ENCODE measurements at places on chromosomes 2 and 18.

GRCh38 chr2:214801068-214801467 lies 8.4 kb downstream of the BARD1 start:
- DNase-seq: no peak

- DNase-seq: no peak
Observed at GRCh38 chr2:40200366-40200915, 251.4 kb downstream of the SLC8A1 start.

DNA sequence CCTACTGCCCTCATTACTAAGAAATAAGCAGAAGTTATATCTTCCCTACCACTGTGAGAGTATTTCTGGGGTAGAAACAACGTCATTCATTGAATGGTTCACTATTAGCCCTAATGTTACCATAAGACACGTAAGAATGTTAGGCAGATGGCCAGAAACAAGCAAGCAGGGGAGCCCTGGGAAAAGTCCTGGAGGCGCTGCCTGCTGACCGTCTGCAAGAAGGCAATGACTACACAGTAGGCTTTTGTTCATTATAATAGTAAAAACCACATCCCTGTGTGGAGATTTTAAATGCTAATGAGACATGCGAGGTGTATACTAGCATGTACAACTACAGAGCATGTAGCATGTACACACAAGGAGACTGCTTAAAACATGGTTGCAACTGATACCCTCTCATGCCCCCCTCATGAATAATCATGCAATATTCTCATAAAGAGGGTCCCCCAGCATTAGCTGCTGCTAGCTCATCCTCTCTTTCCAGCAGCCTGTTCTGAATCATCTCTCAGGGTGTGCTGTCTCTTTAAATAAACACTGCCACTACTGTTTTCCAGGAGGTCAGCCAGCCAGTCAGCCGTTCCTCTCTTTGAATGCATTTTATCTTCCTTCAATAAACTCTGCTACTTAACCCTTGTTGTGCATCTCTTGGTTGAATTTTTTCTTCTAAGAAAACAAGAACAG lies 23.6 kb downstream of the SUCLG1 start:
- no peak for DNase-seq

DNA sequence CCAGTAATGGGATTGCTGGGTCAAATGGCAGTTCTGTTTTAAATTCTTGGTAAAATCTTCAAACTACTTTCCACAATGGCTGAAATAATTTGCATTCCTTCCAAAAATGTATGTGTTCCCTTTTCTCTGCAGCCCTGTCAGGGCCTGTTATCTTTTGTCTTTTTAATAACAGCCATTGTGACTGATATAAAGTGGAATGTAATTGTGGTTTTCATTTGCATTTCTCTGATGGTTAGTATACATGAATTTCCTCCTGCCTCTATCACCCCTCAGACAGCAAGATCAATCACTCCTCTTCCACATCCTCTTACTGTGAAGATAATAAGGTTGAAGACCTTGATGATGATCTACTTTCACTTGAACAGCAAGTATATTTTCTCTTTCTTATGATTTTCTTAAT lies 304.8 kb upstream of the FSIP2 start:
- DNase-seq: no peak

- no peak for DNase-seq
Observed at GRCh38 chr2:140808211-140808610, 1322.6 kb downstream of the LRP1B start.

DNA sequence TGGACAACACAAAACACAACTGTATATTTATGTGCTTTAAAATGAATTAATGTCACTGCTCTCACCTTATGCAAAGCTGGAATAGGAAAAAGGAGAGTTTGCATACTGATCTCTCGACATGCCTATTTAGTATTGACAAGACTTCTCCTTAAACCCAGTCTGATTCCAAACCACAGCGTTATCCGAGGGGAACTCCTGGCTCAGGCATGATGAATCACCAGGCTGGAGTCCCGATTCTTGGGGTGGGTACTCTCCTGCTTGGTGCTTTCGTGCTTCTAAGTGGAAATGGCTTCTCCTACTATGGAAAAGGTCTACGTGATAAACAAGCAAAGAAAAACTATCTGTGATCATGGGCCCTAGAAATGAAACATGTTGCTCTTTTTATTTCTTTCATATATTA lies 88.9 kb upstream of the SLC35G4 start:
- no peak for DNase-seq

GRCh38 chr2:235963853-235964577 lies 204.2 kb downstream of the GBX2 start:
- peak; percentile 62 for DNase-seq

DNA sequence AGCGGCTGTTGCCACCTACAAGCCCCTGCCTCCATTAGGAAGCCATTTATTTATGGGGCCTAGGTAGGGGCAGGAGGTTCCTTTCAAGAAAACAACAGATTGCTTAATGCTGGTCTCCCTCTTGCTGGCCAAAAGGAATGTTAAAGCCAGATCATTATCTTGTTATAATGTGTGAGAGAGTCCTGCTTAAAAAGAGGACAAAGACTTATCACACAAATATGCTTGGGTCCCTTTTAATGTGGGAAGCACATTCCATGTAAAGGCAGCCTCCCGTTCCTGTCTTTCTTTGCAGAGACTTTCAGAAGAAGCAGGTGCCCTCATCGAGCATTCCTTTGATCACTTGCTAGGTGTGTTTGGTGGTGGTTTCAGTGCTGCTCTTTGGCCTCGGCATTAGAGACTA lies 76.4 kb downstream of the AGAP1 start:
- no peak for DNase-seq

DNA sequence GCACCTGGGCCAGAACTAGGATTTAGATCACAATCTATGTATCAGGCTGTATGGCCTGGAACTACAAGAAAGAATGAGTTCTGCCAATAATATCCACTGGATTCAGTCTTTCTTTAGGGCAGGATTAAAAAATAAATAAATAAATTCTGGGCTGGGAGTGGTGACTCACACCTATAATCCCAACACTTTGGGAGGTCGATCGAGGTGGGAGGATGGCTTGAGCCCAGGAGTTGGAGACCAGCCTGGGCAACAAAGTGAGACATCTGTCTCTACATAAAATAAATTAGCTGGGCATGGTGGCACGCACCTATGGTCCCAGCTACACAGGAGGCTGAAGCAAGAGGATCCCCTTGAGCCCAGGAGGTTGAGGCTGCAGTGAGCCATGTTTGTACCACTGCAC lies 8.1 kb downstream of the AMMECR1L start:
- DNase-seq: no peak

DNA sequence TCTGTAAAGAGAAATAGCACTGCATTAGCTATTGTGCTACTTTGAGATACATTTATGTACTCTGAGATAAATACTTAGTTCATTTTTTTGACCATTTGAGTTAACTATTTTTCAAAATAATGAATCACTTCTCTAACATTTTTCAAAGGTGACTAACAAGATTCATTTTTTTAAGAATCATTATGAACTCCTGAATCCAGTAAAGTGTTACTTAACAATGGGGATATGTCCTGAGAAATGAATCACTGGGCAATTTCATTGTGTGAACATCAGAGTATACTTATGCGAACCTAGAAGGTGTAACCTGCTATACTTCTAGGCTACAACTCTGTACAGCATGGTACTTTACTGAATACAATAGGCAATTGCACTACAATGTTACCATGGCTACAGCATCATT lies 355.8 kb downstream of the ARL6IP6 start:
- DNase-seq: no peak

GRCh38 chr2:235851828-235852525 lies 316.2 kb downstream of the GBX2 start:
- DNase-seq: peak; percentile 42

DNA sequence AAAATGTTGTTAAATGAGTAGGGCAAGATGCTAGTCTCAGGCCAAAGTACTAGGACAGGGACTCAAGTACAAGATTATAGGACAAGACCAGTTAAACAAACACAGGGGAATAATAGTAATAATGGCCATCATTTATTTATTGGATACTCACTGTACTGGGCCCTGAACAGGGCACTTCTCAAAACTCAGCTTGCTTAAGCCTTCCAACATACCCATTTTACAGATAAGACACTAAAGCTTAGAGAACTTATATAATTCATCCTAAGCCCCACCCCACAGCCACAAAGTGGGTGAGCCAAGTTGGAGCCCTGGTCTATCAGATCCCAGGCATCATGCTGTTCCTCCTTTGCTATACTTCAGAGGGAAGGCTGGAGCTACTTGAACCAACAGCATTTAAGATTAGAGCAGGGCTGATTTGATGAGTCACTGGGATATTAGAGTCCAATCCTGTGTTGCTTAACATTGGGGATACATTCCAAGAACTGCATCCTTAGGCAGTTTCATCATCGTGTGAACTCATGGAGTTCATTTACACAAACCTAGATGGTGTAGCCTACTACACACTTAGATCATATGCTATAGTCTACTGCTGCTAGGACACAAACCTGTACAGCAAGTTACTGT lies 153.6 kb downstream of the MTCL1 start:
- no peak for DNase-seq

DNA sequence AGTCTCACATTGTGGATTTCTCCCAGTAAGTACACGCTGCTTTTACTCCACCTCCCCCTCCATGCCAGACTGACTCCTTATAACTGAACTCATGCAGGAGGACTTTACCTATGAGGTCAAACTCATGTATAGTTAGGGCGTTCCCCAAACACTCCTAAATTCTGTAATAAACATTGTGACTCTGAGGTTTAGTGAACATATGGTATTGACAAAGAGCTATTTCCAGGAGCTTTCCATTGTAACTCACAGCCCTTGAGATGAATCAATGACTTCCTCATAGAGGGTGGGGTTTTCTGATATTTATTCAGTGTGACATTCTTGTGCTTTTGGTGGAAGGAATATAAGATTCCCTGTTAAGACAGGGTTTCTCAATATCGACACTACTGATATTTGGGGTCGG lies 337.4 kb upstream of the SLC14A2 start:
- no peak for DNase-seq

- DNase-seq: no peak
Observed at GRCh38 chr2:218005486-218005885, 2.7 kb upstream of the TNS1 start.

DNA sequence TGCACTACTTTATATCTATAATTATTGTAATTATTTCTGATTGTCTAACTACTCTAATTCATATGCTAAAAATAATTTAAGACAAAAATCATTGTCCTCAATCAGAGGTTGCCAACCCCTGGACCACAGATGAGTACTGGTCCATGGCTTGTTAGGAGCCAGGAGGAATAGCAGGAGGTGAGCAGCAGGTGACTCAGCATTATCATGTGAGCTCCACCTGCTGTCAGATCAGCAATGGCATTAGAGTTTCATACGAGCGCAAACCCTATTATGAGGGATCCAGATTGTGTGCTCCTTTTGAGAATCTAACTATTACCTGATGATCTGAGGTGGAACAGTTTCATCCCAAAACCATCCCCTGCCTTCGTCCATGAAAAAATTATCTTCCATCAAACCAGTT lies 1434.4 kb downstream of the LRP1B start:
- DNase-seq: no peak

- no peak for DNase-seq
Observed at GRCh38 chr2:11701751-11702301, 31.8 kb upstream of the NTSR2 start.

- no peak for DNase-seq
Observed at GRCh38 chr2:85714841-85715240, 20.7 kb downstream of the GNLY start.

DNA sequence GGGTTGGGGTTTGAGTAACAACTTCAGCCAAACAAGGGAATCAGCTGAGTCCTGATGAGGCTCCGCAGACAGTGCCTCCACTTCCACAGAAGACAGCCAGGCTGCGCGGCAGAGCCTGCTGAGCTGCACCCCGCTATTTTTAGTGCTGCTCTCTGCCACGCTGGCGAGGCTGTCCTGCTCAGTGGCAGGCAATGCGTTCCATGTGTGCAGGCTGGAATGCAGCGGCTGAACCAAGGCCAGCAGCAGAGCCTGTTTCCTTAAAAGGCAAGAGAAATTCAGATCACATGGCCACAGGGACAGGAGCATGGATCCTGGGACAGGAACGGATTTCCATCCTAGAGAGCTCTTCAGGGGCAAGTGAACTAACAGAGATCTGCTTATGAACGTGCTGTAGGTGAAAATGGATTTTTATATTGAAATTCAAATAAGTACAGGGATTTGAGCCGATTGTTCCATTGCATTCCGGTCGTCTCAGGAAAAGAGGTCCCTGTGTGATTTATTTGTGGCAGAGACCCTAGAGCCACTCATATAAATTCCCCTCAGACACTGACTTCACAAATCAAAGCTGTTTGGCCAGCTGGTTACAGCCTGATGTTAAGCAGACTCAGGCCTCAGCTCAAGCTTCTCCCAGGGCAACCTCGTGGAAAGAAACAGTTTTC lies 98.7 kb downstream of the COL6A3 start:
- DNase-seq: no peak

GRCh38 chr18:13437796-13438506 lies 219.4 kb downstream of the LDLRAD4 start:
- no peak for DNase-seq

DNA sequence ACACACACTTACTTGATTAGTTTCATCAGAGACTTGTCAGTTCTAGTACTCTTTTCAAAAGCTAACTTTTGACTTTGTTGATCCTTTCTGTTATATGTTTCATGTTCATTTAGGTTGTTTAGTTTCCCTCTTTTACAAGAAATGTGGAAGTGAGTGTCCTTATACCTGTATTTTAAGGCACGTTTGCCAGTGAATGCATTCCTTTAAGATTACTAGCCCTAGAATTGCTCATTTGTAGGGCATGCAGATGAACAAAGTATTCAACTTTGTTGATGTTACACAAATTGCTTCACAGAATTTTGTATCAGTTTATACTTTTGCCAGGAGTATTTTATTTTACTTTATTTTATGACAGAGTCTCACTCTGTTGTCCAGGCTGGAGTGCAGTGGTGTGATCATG lies 6.3 kb downstream of the IL1RL2 start:
- DNase-seq: no peak

DNA sequence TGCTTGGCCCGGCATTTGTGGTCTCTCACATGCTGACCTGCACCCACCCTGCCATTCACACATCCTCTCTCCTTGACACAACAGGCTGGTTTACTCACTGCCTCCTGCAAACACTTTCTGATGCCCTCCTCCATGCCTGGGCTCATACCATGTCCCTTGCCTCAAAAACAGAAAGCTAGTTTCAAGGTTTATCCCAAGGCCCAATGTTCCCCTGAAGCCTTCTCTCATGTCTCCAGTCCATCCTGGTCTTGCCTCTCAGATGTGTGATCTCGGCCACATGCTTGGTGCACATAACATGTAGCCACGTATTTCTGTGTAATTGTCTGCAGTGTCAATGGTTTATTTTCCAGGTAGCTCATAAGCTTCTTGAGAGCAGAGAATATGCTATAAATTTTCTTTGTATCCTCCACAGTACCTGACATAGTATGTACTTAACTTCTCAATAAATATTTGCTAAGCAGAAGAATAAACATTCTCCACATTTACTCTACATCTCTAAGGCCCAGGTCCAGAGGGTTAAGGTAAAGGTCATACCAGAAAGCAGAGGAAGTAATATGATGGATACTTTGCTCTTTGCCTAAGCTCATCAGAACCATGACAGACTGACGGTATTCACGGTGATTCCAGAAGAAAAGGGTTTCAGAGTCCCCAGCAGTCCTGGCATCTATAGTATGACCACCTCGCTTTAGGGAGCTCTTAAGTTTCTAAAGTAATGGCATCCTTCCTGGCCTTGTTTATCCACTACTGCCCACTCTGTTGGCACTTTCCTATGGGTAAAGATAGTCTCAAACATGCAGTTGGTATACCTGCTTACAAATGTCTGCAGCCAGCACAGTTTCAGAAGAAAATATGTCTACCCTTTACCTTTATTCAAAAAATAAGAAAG lies 163.4 kb upstream of the ZFP36L2 start:
- DNase-seq: no peak
